ENCODE measurements at places on chromosomes 16 and 17.

GRCh38 chr17:81367171-81367570 lies 28.1 kb upstream of the BAHCC1 start:
- DNase-seq, result no peak

- DNase-seq, result no peak
These were observed 18.9 kb downstream of the COG1 start for GRCh38 chr17:73211745-73212144.

- DNase-seq, result no peak
These were observed 14.7 kb upstream of the ZG16 start for GRCh38 chr16:29763326-29763725.

- no peak for DNase-seq
These were observed 4.7 kb downstream of the IGSF6 start for GRCh38 chr16:21647562-21648164.

GRCh38 chr17:752620-753219 lies 656 bp upstream of the GEMIN4 start:
- DNase-seq, result peak; percentile 22

DNA sequence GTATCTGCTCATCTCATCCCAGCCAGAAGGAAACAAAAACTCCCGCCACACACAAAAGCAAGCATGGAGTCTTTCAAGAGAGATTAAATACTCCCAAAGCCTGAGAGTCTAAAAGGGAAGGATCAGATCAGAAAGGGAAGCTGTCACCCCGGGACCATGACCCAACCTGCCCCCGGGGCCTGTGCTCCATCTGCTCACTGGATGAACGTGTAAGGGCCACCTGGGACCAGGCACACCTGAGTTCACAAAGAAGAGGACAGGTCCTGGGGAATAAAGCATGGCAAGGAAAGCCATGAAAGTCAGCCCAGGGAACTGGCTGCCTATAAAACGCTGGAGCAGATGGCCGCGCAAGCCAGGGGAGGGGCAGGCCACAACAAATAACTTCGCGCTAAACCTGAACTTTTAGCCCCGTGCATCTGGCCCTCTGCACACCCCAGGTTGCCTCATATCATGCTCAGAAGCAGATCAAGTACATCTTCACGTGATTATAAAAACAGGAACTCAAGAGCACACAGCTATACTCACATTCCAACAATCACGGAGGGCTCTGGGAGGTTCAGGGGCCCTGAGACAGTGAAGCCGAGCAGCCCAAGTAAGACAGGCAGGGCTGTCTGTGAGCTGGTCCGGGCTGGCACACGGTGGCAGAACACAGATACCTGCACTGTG lies 3.4 kb downstream of the TMEM11 start:
- DNase-seq, result no peak

GRCh38 chr17:9403257-9403656 lies 172.4 kb downstream of the STX8 start:
- DNase-seq, result no peak

GRCh38 chr16:87201052-87201451 lies 116.1 kb downstream of the C16orf95 start:
- DNase-seq, result no peak

DNA sequence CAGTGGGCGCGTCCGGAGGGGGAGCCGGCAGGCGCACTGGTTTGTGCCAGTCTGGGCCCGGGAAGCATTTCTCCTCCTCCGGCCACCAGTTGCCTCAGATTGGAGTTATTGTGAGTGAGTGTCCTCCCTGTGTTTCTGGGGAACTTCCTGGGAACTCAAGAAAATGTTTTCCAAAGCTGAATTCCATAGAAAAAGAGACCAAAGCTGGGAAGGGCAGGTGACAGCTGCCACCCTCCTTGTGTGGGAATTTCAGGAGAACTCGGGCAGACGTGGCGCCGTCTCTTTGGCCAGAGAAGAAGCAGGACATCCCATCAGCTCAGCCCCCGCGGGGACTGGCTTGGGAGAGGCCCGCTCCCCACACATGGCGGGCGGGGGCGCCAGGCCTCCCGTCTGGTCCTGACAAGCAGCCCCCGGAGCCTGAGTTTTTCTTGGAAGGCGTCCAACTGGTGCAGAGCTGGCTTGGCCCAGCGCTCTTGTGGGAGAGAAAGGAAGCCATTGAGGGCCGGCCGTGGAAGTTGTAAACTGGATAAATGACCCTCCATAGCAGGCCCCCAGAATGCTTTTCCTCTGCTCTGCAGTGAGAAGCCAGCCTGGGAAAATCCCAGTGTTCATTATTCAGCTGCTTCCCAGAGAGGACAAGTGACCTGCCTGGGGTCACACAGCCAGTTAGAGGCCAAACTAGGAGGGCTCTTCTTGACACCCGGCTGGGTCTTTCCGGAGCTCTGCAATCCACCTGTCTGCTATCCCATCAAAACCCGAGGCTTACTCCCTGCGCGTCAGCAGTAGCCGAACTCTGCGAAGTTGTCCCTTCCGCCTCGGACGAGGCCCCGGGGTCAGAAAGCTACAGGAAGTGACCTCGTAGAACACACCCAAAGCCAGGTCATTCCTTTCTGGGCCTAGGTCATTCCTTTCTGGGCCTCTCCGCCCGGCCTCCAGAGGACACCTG lies 39.2 kb upstream of the GSE1 start:
- no peak for DNase-seq

DNA sequence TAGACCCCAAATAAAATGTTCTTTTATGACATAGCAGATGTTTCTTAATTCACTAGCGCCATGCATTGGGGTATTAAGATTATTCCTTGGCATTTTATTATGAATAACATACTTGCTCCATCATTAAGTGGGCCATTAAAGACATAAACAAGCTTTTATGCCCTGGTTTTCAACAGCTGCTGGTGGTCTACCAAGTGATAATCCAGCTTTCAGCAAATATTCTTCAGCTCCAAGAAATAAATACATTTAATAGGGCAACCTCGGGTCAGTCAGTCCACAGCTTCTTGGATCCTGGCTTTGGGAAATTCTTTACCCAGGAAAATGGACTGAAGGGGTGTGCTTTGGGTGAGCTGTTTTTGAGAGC lies 217.3 kb upstream of the IRX3 start:
- no peak for DNase-seq

DNA sequence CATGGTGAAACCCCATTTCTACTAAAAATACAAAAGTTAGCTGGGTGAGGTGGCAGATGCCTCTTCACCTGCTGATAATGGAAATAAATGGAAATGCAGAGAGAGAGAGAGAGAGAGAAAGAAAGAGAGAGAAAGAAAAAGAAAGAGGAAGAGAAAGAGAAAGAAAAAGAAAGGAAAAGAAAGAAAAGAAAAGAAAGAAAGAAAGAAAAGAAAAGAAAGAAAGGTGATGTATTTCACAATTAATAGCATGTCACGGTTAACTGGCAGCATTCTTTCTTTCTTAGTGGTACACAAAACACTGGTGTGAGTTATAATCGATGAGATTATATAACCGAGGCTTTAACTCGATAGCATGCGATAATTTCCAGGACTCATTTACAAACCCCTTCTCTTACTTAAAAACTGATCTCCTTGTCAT lies 3.2 kb downstream of the ACOX1 start:
- no peak for DNase-seq

DNA sequence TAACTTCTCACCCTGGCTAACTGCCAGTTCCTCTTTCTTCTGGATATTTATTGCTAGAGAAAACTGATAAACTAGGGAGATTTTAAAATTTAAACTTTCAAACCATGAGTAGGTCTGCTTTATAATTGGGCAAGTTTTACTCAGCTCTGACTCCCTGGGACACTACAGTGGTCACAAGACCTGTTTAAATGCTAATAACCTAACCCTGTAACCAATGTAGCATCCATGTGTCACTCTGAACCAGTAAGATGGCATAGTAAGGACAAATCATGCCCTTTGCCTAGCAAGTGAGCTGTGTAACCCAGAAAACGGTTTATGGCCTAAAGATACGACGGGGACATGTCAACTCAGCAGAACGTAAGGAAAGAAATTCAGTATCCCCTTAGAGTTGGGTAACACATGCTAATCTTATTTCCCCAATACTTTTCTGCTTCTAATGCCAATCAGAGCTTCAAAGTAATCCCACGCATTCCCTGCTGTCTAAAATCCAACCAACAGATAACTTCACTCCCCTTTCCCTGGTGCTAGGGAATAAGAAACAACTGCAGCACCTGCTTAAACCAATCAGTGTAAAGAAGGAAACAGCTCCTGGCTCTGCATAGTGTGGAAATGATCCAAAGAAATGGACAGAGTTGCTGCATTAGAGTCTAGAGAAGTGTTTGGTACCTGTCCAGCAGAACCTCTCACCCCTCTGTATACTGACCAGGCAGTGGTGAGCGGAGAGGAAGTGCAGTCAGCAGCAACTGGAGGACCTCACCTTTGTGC lies 85.7 kb downstream of the NCOR1 start:
- no peak for DNase-seq

DNA sequence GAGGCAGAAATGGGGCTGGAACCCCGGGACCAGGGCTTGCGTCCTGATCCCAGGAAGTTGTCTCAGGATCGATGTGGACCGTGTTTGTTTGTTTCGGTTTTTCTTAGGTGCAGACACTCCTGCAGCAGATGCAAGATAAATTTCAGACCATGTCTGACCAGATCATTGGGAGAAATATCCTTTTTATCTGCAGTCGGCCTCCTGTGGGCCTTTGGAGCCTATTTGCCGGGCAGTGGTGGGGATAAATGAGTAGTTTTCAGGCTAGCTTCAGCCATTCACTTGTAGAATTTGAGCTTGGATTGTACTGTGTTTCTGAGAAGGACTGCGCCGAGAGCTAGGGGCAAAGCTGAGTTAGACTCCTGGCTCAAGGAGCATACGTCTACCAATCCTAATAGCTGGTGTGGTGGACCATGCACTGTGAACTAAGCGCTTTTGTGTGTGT lies 816 bp downstream of the HSBP1 start:
- no peak for DNase-seq

GRCh38 chr17:75069783-75070182 lies 18.0 kb upstream of the SLC16A5 start:
- DNase-seq, result no peak

- DNase-seq, result no peak
These were observed 12.8 kb downstream of the NOD2 start for GRCh38 chr16:50706250-50706649.

- no peak for DNase-seq
These were observed 8.2 kb downstream of the ITGAM start for GRCh38 chr16:31268033-31268365.

DNA sequence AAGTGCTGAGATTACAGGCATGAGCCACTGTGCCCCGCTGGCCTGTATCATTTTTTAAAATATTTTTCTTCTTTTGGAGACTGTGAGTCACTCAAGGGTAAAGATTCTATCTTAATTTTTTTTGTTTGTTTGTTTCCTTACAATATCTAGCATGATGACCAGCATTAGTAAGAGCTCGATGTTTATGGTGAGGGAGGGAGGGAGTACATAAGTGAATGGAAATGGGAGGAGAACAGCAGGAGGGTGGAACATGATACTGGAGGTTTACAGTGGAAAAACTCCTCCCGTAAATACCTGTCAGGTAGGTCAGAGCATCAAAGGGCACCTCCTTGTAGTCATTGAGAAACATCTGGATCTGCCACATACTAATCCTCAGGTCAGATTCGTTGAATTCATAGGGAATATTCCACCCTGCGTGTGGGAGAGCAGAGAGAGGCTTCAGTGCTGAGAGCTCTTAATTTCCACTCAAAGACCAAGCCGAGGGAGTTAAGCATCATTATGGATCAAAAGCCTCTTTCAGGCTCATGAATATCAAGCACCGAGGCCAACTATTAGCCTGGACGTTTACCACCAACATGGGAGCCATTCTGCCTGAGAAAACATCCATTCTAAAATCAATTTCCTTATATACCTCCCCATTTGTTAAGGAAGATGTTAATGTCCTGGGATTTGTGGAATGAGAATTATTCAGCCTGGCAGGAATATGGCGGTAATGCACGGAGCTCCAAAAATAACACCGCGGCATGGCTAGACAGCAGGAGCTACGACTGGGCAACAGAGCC lies 51.8 kb downstream of the LYRM1 start:
- no peak for DNase-seq

GRCh38 chr17:27991462-27991993 lies 50.9 kb upstream of the NLK start:
- DNase-seq, result no peak

GRCh38 chr16:72898216-72898825 lies 149.6 kb downstream of the ZFHX3 start:
- no peak for DNase-seq

GRCh38 chr17:65085397-65085796 lies 28.9 kb upstream of the GNA13 start:
- DNase-seq, result no peak

- no peak for DNase-seq
These were observed 151.9 kb upstream of the MAF start for GRCh38 chr16:79752396-79752795.

GRCh38 chr17:63917646-63918045 lies 993 bp downstream of the GH1 start:
- DNase-seq, result no peak

DNA sequence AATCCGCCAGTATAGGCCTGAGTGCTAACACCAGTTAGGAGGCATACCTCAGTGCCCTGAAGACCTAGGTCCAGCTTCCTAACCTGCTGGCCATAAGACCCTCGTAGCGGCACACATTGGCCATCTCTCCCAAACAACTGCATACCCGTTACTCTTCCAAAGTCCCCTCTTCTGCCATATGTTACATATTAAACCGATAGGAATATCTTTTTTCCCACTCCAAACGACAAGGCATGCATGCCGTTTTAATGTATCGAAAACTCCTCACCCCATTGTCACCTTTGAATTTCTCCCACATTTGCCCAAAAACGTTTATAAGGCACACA lies 721 bp upstream of the AXIN2 start:
- no peak for DNase-seq

GRCh38 chr16:84820305-84820684 lies 510 bp downstream of the CRISPLD2 start:
- DNase-seq, result no peak

GRCh38 chr17:51298508-51299371 lies 38.4 kb downstream of the UTP18 start:
- peak; percentile 30 for DNase-seq

- DNase-seq, result no peak
These were observed 45.0 kb downstream of the RHOT1 start for GRCh38 chr17:32187271-32187670.

DNA sequence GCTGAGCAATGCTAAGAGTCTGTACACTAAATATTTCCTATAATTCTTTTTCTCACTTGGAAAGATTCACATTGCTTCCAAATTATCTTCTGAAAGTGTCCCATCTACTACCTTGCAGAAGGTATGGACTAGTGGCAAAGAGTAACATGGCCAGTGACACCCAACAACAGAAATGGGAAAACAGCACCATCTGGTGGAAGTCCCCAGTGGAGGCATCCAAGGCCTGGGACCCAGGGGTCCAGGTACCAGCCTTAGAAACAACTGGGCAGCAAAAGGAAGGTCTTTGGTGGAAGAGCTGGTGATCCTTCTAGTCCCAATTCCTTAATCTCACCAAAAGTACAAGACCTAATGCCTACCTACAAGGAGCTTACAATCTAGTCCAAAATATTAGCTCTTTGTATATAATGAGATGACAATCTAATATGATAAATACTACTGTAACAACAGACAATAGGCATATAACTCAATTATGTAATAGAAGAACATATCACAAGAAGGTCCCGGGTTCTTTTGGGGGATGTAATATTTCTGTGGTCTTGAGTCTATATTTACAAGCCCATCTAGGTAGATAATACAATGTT lies 55.3 kb downstream of the SKAP1 start:
- DNase-seq, result peak; percentile 64

- DNase-seq, result peak; percentile 31
These were observed 45.3 kb downstream of the REXO5 start for GRCh38 chr16:20851601-20852000.

- no peak for DNase-seq
These were observed 2.2 kb upstream of the GSDMA start for GRCh38 chr17:39960524-39961041.

GRCh38 chr17:7292729-7293128 lies 1.7 kb downstream of the YBX2 start:
- DNase-seq, result no peak
